ENCODE measurements at places on chromosomes 1 and 21. TPM values are rescaled to one million over a fixed set of nuclear protein-coding genes. Genes with fewer than 3 reads are reported as not detected.

Gene IL24
- polyA plus RNA-seq, result 0.47 TPM

Gene MR1
- 5.0 TPM for polyA plus RNA-seq

Gene OR2L8
- polyA plus RNA-seq, result not detected

- no peak for DNase-seq
Observed at GRCh38 chr1:223200903-223201302, 57.9 kb upstream of the TLR5 start.

DNA sequence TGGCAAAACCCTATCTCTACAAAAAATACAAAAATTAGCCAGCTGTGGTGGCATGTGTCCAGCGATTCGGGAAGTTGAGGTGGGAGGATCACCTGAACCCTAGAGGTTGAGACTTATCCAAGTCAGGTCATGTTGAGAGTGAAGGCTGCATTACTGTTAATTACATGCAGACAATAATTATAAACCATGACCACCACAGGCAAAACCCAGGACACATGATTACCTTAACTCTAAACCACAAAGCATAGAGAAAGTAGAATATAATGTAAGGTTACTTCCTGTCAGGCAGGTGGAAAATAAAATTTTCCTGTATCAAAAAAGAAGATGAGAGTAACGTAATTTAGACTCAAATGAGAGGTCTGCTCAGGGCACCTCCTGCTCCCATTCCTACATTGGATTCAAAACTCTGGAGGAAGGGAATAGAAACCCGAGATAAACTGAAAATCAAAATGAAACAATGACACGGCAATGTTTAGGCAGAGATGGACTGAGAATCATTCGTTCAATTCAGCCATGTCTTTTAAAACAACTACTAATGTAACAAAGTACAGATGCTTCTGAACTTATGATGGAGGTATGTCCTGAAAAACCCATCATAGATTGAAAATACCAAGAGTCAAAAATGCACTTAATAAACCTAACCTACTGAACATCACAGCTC is 33.6 kb downstream of the RGS8 start:
- DNase-seq, result no peak

Gene TNNI3K
- 1.2 TPM for polyA plus RNA-seq

Gene LINGO4
- polyA plus RNA-seq, result 0.59 TPM

Gene CHI3L1
- polyA plus RNA-seq, result 1.1 TPM

Gene AMY1A
- polyA plus RNA-seq, result not detected

DNA sequence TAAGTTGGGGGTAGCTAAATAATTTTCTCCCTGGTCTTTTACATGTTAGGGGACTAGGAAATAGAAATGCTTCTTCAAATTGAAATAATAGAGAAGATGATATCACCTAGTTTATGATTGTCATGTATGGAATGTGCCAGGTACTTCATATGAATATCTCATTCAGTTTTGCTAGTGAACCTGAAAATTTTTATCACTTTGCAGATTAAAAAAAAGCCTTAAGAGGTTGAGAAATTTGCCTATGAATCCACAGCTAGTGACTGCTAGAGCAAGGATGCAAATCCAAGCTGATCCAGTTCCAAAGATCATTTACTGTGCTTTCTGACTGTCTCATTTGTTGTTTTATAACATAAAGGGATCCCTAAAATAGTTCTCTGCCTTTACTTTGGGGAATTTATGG is 24.7 kb downstream of the RNF2 start:
- DNase-seq, result no peak

GRCh38 chr1:11379851-11380250 is 99.1 kb upstream of the DISP3 start:
- no peak for DNase-seq

DNA sequence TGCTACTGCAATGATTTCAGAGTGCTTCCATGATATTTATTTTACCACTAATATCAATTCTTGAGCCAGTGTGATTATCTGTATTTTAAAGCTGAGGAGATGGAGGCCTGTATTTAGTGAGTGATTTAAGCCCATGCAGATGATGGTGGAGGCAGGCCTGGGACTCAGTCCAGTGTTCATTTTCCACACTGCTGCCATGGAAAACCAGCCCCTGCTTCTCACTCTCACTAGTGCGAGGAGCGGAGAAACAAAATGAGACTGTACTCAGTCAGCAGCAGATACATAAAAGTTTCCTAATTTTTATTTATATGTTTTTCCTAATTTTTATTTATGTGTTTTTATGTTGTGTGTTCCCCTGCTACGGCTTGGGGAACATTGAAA is 32.8 kb downstream of the LRRC8B start:
- DNase-seq, result no peak

Gene PSMG1
- 33.4 TPM for polyA plus RNA-seq

GRCh38 chr21:32884062-32884461 is 112.5 kb upstream of the PAXBP1 start:
- no peak for DNase-seq

Gene FAM229A
- 3.4 TPM for polyA plus RNA-seq

- DNase-seq, result no peak
Observed at GRCh38 chr1:154864189-154864975, 5.7 kb downstream of the KCNN3 start.

- DNase-seq, result no peak
Observed at GRCh38 chr1:246728311-246728710, 4.1 kb downstream of the SCCPDH start.

Gene SLAMF6
- 0.15 TPM for polyA plus RNA-seq

DNA sequence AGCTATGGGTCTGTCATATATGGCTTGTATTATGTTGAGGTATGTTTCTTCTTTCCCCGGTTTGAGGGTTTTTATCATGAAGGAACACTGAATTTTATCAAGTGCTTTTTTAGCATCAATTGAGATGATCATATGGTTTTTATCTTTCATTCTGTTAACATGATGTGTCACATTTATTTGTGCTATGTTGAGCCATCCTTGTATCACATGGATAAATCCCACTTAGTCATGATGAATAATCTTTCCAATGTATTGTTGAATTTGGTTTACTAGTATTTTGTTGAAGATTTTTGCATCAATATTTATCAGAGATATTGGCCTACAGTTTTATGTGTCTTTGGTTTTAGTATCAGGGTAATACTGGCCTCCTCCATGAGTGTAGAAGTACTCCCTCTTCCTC is 61.7 kb downstream of the GPR137B start:
- DNase-seq, result no peak

DNA sequence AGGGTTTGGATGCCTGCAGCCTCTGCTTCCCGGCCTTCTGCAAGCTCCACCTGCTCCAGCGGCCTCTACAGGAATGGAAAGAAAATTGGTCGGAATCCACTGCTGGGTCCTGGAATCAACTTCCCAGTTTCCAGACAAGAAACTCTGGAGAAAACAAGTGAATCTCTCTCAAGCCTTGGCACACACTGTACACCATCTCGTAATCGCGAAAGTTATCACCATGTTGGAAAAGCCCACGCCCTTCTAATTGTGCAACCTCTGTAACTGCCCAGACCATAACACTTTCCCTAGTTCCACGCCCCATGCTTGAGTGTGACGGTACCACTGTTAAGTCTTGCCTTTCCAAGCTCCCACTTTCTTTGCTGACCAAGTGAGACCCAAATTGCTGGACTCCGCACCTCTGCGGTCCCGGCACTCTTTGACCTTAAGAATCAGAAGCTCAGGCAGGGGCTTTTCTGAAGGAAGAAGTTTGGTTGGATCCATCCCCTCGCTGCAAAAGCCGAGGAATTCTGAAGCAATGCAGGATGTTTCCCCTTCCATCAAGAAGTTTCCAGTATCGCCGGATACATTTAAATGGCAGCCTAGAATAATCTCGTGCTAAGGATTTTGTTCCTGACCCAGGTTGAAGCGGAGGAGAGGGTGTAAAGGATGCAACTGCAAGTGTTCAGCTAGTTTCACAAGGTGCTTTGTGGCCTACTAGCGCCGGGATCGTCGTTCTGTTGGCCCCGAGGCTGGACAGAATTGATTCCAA is 6.2 kb downstream of the NR5A2 start:
- no peak for DNase-seq

DNA sequence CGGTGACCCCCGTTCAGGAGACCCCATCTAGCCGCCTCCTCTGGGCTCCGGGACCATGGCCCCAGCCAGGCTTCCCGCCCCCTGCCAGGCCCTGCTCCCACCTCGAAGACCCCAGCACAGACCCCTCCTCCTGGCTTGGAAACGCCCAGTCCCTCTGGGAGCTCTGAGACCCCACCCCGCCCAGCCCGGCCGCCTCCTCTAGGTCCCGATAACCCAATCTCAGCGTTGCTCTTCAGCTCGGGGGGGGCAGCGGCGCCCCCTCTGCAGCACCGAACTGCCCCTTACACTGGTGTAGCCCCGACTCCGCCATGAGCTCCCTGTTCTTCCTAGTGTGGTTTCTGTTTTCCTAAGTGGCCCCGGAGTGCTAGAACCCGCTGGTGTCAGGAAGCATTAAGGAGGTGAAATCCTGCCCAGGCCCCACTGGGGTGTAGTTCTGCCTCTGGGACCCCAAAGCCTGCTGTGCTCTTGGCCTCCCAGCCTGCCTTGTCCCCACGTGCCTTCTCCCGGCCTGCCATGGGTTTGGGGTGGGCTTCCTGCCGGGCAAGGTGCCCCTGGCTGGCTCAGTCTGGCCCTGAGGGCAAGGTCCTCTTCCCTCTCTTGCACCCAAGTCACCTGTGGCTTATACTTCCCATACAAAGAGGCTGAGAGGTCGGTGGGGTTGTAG is 10.7 kb upstream of the MMEL1 start:
- no peak for DNase-seq

DNA sequence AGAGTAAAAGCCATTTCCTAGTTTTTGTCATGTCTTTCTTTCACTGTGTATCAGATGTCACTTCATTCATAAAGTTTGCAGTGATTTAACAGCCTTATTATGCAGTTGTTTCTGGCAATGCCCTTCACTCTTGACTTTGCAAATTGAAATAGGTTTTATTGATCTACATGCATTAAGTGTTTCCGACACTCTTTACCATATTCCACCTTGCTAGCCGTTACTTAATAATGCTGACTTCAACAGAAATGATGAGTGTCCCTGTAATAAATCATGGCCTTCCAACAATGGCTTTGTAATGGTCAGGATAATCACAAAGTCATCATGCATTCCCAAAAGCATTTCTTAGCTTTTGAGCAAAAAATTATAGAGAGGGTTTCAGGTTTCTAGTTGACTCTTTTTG is 236.8 kb upstream of the FMN2 start:
- DNase-seq, result no peak

Gene GJB5
- 5.2 TPM for polyA plus RNA-seq

Gene PCSK9
- polyA plus RNA-seq, result 27.2 TPM

Gene SPSB1
- 6.1 TPM for polyA plus RNA-seq

- no peak for DNase-seq
Observed at GRCh38 chr1:221511797-221512196, 230.1 kb downstream of the DUSP10 start.

Gene HTR6
- not detected for polyA plus RNA-seq

DNA sequence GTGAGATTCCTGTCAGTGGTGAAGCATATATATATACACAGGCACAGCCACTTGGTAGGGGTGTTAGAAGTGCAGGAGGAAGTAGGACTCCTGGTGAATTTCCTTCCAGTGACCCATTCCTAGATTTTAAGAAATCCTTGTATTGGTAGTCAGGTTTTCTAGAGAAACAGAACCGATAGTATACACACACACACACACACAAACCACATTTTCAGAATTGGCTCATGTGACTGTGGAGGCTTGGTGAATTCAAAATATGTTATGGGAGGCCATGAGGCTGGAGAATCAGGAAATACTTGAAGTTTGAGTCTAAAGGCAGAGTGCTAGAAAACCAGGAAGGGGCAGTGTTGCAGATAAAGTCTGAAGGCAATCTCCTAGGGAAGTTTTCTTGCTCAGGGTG is 114.2 kb downstream of the FCRL5 start:
- no peak for DNase-seq

DNA sequence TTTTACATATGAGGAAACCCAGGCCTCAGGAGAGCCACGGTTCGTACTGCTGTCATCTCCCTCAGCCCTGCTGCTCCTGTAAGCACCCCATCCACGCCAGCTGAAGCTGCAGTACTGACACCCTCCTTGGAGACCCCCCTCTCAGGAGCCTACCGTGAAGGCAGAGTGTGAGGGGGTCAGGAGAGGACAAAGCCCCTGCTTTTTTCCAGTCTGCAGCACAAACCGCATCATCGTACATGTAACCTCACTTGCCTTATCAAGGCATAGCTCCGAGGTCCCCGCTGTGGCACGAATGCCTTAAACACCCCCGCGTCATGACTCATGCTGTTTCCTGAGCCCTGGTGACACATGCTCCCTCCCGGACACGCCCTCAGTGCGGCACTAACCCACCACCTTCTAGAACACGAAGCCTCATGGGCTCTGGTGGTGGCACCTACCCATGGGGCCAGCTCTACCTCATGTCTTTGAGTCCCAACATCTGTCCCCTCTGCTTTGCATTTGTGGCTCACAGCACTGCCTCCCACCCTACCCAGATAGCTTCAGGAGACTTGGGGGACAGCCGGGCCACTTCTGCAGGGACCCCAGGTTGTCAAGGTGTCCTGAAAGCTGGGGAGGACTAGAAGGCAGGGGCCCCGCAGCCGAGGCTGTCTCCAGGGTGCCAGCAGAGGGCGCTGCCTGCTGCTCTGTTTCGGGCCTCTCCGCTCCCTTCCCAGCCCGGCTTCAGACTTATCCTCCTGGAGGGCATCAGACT is 4.9 kb downstream of the SH3BGRL3 start:
- no peak for DNase-seq

Gene HHAT
- polyA plus RNA-seq, result 4.6 TPM

DNA sequence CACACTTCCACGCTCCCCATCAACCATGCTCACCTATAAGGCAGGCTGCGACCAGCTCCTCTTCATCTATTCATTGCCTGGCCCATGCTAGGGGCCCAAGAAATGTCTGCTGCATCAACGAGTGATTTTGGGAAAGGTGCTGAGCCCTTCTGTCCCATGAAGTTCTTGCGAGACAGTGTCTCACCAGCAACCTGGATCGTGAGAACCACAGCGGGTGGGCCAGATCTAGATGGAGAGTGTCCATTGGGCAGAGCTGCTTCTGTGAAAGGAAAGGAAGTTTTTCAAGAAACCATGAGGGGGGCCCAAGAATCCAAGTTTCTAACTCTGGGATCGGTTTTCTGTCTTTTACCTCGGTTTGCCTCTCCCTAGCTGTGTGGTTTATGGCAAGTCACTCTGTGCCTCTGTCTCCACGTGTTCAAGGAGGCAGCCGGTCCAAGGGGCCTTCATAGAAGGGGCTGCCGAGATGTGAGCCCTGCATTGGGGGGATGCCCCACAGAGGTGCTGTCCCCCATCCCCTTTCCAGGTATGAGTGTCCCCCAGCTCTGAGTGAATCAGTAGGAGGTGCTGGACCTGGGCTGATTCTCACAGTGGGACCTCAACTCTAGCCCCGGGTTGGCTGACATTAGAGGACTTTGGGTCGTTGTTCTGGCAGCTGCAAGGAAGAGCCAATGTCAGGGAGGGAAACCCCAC is 8.3 kb upstream of the PADI1 start:
- DNase-seq, result no peak

Gene GUCA2B
- not detected for polyA plus RNA-seq

DNA sequence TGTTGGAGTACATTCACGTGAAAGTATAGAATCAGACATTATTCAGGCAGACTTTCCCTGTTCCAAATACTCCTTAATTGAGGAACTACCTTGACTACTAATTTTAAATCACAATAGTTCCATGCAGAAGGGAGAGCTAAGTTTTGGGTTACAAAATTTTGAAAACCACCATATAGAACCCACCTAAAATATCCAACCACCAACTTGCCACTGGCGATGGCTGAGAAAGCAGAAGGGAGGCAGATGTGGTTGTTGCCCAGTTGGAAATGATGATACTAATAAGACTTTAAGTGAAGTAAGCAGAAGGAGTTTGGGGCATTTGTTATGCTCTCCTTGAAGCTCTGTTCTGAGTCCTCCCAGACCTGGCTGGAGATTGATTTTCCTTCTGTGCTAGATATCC is 190.7 kb downstream of the HLX start:
- no peak for DNase-seq

Gene XCL1
- polyA plus RNA-seq, result not detected

Gene MANEAL
- polyA plus RNA-seq, result 2.6 TPM
